Brain microvascular endothelial cell (primary cell): ENCODE measurements at places on chromosomes 3 and 15.

DNA sequence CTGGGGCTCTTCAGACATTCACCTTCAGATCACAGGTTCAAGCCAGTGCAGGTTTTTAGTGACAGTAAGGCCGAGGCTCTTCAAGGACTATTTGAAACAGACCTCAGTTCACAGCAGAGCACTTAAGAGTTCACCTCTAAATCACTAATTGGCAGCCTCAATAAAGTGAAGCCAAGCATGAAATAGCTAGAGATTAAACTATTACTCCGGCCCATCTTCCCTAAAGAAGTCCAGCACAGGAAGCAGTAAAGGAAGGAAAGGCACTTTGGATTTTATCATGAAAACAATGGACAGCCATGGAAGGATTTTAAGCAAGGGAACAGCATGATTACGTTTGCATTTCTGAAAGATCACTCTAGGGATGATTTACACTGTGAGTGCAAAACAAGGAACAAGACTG is 27.6 kb upstream of the ARL6 start:
- DNase-seq = no peak

DNA sequence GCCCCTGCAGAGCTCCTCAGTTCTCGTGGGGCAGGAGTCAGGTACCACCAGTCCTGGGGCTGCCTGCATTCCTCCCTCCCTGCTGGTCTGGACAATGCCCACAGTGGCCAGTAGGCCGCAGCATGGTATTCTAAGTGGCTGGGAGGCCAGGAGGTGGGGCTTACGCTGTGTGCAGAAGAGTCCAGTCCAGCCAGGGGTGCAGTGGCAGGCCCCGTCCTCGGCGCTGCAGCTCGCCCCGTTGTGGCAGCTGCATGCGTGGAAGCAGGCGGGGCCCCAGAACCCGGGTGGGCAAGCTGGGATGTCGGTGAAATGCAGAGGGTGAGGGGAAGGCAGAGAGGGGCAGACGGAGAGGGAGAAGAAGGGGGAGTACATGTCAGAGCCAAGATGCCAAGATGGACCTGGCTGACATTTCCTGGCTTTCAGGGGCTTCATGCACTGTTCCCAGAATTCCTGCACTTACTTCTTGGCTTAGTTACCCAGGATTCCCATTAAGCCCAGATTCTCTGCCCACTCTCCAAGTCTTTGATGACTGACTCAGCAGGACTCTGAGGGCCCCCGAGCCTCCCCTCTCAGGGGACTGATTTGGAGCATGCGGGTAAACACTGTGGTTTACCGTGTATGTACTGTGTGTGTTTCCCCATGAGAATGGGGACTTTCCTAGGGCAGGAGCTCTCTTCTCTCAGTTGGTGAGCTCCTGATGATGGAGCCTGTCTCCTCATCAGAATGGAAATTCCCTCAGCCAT is 47.5 kb downstream of the RAB11A start:
- peak; percentile 57 for DNase-seq

DNA sequence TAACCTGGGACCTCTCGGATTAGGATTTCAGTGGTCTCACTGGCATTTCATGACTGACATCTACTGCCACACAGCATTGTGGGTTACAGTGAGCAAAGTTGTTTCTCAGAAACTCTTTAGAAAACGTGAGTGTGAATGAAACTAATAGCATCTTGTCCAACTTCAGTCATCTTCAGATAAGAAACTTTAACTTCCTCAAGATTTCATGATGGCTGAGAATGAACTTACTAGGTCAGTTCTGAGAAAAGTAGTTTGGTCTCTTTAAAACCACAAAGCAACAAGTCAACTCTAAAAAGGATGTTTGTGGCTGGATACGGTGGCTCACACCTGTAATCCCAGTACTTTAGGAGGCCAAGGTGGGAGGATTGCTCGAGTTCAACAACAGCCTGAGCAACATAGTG is 14.2 kb upstream of the HOMER2 start:
- DNase-seq = no peak

GRCh38 chr3:23002836-23003732 is 200.0 kb upstream of the UBE2E2 start:
- peak; percentile 59 for DNase-seq

DNA sequence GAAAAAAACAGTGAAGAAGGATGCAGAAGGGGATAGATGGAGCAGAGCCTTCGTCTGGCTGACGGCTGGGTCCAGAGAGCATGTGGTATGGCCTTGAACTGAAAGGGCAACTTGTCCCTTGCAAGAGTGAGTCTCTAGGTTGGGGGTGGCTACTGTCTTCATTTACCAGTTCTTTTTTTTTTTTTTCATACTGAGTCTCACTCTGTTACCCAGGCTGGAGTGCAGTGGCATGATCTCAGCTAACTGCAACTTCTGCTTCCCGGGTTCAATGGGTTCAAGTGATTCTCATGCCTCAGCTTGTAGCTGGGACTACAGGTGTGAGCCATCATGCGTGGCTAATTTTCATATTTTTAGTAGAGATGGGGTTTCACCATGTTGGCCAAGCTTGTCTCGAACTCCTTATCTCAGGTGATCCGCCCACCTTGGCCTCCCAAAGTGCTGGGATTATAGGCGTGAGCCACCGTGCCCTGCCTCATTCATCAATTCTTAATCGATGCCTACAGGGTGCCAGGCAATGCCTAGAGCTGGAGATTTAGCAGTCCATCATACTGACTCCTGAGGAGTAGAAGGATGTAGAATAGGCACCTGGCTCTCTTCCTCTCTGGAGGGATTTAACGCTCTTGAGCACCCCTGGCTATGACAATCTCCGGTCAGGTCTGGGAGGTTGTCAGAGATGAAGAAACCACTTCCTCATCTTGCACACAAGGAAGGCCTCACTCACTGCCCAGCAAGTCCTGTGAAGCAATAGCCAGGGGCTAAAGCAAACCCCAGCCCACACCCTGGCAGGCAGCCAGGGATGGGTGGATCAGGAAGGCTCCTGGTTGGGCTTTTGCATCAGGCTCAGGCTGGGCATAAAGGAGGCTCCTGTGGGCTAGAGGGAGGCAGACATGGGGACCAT is at the start of gene CAMP:
Gene CAMP, plus strand, starts transcription at position 880 of the 898 bp plus-strand sequence. Its CDS starts 17 bp downstream, at position 897.
- no peak for DNase-seq
